ENCODE measurements at places on chromosomes 3 and 15.

DNA sequence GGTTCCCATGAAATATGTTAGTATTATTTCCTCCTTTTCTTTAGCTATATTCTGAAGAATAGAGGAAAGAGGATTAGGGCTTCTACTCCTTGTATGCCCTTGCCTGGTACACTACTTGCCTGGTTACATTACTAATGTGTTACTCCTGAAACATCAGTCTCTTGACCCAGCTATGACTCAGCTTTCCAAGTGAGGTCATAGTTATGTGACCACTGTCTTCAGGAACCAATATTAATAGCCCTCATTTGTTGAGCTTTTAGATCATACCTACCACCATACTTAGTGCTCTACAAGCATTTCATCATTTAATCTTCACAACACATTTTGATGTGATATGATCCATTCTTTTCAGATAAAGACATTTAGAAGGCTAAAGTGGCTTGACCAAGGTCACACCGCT lies 60.3 kb downstream of the CMSS1 start:
- DNase-seq, result no peak

DNA sequence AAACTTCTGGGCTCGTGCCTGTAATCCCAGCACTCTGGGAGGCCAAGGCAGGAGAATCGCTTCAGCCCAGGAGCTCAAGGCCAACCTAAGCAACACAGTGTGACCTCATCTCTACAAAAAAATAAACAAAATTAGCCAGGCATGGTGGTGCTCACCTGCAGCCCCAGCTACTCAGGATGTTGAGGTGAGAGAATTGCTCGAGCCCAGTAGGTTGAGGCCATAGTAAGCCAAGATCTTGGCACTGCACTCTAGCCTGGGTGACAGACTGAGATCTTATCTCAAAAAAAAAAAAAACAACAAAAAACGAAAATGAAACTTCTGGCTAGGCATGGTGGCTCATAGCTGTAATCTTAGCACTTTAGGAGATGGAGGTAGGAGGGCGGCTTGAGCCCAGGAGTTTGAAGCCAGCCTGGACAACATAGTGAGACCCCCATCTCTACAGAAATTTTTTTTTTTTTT lies 53.7 kb downstream of the PIK3CB start:
- DNase-seq, result no peak

- DNase-seq, result no peak
Observed at GRCh38 chr3:66121318-66121717, 82.6 kb upstream of the MAGI1 start.

GRCh38 chr3:66158933-66159683 lies 61.7 kb upstream of the SLC25A26 start:
- no peak for DNase-seq

GRCh38 chr3:70531063-70531657 lies 218.7 kb upstream of the MDFIC2 start:
- DNase-seq, result no peak
